Lung microvascular endothelial cell (primary cell): ENCODE measurements at places on chromosomes 11 and 22.
A peak's percentile ranks its signal among the peaks of the same experiment; 100 is the strongest.

DNA sequence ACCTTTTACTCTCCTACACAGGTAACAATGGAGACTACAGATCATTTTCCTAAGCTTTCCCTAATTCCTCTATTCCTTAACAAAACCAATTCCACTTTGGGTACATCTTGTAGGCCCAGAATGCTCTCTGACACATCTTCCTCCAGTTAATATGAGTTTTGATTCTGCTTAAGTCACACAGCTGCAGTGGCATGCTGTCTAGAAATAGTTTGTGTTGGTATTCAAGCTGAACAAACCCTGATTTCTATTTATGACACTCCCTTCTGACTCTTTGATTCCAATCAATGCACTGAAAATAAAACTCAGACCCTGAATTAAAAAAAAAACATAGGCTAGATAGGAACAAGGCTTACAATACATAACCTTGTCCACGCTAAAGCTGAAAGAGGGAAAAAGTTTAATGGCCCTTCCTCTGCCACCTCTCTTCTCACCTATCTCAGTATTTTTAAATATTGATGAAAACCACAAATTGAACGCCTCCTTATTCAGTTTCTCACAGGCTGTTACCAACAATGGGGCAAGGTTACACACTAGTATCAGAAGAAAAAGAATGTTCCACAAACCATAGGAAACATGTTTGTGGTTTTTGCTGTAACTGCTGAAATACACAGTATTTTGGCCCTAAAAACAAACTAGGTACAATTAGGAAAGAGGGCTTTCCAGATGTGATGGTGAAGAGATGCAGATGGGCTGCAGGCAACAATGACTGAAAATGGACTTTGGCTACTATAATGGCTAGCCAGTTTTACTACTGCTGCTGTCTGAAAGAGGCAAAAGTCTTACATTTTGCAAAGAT, 35.7 kb upstream of the GAB2 start:
- DNase-seq = no peak

DNA sequence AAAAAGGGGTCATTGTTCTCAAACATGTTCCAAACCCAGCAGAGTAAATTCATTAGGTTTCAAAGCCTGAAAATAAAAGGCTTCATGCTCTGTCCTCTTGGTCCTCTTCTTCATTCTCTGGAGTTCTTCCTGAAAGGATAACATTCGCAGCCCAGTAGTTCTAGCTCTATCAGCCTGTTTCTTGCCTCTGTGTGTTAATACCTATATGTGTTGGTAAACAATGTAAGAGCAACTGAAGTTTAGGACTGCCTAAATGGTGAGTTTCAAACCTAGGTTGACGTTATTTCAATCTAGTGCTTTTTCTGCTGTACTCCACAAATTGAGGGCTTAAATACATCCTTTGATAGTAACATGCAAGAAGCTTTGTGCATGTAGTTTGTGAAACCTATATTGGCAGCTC, 9.4 kb downstream of the AASDHPPT start:
- no peak for DNase-seq

DNA sequence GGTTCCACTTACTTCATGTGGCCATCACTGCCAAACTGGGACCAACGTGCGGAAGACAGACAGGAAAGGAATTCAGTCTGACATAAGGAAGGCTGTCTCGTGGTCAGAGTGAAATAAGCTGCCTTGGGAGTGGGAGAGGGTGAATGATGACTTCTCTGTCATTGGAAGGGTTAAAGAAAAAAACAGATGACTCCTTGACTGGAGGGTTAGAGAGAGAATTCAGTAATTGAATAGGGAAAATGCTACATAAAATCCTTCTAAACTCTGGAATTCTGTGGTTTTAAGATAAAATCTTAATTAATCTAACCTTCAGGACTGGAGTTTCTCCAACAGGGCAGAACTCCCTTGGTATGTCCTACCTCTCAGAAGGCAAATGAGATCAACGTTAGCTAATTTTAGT, 33.8 kb downstream of the RAB30 start:
- DNase-seq = peak; percentile 48

DNA sequence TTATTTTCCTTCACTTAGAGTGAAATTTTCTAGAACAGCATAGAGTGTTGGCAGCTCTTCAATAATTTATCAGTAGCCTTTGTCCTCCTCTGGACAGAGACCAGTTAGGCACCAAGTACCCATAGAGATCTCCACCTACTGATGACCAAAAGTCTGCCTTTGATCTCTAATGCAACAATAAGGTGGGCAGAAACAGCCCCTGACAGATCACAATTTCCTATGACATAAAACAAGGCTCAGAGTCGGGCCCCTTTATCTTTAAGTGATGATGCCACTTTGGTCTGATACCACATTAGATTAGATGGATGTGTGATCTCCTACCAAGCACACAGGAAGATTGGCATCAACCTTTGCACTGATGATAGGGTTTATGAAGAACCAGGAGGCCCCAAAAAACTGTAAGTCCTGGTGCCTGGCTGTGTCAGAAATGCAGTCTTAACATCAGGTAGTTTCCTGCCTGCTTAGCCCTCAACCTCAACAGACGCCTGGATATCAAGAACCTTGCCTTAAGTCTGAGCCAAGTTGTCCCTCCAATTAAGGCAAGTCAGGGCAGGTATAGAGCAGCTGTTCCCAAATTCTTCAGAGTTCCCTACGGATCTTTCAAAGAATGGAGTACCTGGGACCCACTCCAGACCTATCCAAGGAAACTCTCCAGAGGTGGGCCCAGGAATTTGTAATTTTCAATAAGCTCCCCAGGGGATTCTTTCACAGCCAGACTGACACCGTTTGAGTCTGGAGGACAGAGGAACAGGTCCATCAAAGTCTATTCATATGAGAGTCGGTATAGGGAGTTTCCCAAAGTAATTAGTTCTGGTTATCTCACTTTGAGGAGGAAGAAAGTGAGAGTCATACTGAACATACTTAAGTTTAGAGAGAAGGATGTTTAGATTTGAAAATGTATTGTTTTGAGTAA, 30.6 kb upstream of the TMPRSS4 start:
- no peak for DNase-seq

GRCh38 chr22:34986523-34986922, 79.4 kb upstream of the ISX start:
- no peak for DNase-seq

GRCh38 chr11:13104619-13105236, 95.6 kb downstream of the RASSF10 start:
- peak; percentile 97 for DNase-seq

- DNase-seq = no peak
Measured at GRCh38 chr11:8207080-8208000, 38.5 kb upstream of the RIC3 start.

DNA sequence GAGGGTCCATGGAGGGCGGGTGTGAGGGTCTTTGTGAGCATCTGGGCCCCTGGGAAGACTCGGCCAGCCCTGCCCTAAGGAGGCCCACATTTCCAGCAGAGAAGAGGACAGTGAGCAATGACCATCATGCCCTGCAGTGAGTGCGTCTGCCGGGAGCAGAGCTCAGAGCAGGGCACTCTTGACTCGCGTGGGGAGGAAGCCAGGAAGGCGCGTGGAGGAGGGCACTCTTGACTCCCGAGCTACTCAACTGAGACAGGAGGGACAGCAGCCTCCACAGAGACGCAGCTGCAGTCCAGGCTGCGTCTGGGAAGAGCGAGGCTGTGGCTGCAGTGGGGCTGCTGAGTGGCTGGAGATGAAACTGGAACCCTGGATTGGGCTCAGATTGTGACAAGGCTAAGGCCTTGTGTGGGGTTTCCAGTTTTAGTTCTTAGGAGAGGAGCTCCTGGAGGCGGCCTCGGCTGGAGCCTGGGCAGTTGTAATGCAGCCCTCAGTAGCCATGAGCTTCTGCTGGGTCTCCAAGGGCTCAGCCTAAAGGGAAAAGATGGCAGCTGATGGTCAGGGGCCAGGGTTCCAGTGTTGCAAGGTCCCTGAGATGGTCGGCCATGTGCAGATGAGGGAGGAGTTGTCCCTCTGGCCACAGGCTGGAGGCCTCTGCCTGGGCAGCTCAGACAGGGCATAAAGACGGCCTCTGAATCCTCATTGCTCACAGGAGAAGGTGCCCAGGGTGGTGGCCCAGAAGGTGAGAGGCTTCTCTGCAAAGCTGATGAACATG, 264.7 kb upstream of the B3GAT1 start:
- DNase-seq = no peak

DNA sequence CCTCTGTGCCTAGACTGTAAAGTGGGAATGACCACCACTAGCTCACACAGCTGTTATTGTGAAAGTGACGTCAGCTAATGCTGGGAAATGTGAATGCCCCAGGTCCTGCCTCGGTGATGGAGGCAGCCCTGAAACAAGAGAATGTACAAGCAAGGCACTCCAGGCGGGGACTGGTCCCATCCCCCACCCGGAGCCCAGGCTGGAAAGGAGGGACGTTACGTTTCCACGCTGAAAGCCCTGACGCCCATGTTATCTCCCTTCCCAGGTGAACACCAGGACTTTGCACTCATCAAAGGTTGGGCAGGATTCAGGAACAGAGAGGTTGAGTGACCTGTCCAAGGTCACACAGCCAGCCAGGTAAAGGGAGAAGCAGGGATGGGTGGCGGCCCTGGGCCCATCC, 784 bp downstream of the SULT4A1 start:
- DNase-seq = no peak

DNA sequence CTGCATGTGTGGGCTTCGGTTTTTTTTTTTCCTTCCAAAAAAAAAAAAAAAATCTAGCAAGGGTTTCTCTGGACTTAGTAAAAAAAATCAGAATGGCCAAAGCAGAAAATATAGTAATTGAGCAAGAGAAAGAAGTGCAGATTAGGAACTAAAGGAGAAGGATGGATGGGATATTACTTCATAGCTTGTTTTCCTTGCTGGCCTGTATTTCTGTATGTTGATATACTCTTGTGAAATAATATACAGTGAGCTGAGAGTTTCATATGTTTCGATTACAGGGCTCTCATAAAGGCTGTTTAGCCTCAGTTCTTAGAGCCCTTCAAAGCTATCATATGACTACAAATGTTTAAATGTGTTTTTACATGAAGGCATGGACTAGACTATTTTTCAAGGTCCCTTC, 34.3 kb upstream of the NFRKB start:
- DNase-seq = no peak

DNA sequence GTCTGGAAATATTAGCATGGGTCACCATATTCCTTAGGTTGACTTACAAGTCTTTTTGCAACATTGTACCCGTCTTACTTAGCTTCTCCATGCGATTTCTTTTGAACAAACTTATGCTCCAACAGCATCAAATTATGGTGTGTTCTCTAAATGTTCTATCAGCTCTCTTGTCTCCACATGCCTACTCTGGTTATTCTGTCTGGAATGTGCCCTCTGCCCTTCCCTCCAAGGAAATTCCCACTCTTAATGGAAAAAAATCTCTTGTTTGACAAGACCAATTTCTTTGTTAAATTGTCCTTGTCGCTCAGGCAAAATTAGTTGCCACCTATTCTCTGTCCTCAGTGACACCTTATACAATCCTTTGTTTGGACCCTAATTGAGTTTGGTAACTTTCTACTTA, 522.8 kb upstream of the LUZP2 start:
- DNase-seq = no peak

- peak; percentile 60 for DNase-seq
Measured at GRCh38 chr11:831118-831864, 1.5 kb upstream of the CD151 start.

- peak; percentile 48 for DNase-seq
Measured at GRCh38 chr11:72683782-72684200, 9.6 kb upstream of the PDE2A start.

- DNase-seq = no peak
Measured at GRCh38 chr22:31538815-31539214, 42.5 kb downstream of the SFI1 start.

DNA sequence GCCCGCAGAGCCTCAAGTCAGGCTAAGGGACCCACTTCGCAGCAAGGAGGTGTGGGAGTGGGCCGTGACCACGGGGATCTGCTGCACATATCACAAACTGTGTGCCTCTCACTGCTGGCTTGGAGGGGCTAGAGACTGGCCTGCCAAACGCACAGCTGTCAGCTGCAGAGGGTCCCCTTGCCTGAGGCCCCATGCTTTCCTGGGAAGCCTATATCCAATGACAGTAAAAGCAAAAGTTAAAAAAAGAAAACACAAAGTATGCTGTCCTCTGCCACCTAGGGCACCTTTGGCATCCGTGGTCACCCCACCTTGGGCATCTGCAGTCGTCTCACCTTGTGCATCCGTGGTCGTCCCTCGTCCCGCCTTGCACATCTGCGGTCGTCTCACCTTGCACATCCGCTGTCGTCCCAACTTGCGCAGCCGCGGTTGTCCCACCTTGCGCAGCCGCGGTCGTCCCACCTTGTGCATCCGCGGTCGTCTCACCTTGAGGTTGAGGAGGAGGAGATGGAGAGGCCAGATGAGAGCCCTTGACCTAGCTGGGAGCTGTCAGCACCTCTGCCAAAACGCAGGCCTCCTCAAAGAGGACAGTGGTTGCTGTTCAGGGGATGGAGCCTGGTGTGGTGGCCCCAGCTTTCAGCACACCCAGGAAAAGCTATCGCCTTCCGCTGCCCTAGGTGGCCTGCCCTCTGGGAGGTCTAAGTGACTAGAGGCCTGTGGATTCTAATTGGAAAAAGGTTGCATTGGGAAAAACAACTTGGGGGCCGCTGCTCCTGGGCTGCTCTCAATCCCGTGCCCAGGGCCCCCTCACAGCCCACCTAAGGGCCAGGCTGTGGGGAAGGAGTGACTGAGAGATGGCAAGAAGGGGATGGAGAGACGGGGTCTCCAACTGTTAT, 90.5 kb downstream of the MYEOV start:
- DNase-seq = no peak

DNA sequence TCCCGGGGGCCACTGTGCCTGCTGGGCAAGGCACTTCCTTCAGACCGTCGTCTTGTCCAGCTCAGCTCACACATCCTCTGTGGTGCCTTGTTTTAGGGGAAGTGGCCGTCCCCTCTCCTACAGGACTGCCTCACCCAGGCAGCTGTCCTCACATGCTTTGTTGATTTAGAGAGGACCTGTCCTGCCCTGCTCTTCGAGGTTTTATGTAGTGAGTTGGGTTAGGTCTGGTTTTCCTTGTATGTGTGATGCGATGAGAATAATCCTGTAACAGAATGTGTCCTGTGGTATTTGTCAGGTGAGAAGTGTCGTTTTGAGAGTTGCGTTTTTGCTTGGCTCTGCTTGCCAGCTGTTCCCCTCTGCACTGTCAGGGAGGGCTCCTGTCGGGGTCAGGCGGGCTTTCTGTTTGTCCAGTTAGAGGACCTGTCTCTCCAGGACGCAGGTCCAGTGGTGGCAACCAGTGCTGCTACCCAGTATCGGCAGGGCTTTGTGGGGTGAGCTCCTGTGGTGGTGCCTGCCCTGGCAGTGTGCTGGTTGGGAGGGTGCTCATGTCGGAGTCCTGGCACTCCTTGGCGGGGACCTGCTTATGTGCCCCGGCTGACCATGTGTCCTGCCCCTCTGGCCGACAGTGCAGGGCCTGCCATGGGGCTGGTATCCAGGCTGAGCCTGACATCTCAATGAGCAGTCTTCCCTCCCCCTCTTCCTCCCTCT, 41.3 kb downstream of the MUC6 start:
- no peak for DNase-seq

DNA sequence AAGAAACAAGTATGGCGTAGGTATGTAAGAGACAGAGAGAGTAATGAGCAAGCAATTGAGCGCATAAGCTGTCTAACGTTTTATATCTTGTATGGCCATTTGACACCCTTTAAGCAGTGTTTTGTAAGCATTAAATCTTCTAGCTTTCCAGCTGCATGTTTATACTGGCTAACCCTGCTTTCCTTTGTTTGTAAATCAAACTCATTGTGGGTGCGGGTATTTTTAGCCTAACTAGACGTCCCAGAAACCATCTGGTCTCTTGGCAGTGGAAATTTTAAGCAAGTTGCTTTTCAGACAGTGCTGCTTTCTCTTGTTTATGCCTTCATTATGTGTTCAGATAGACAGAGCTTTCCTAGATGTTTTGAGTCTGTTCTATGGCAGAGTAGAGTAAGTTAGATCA, 73.5 kb downstream of the RNF169 start:
- peak; percentile 90 for DNase-seq
